ENCODE measurements at places on chromosomes 1 and 21.

DNA sequence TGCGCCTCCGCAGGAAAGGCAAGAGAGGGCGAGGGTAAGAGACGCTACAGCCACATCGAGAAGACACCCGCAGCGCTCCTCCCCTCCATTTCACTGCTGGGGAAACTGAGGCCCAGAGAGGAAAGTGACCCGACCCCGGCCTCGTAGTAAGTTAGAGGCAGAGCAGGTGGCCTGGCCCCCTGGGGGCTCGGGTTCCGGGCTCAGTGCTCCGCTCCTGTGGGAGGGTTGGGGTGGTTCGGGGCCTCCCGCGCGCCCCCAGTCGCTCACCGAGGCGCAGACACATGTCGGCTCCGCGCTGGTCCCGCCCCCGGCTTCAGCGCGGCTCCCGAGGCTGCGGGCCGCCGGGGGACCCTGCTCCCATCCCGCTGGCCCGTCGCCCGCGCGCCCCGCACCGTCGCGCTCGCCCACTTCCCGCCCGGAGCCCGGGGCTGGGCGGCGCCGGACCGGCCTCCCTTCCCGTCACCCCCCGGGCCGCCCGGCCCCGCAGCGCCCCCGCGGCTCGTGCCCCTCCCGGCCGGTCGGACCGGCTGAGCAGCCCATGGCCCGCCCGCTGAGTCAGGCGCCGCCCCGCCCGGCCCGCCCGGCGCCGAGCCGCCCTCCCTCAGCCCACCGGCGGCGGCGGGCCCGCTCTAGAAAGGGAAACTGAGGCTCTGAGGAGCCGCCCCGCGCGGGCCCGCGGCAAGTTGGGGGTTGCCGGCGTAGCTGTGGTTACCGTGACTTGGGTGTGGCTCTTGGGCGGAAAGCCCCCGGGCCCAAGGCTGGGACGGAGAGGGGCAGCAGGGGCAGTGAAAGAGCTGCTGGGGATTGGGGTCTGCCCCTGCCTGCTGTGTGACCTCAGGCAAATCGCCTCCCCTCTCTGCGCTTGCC is at the start of gene TMEM54:
TMEM54 (minus strand) TSS at position 434 of the 867 bp plus-strand sequence; CDS start at position 283, 151 bp downstream.
- DNase-seq = peak; percentile 21

DNA sequence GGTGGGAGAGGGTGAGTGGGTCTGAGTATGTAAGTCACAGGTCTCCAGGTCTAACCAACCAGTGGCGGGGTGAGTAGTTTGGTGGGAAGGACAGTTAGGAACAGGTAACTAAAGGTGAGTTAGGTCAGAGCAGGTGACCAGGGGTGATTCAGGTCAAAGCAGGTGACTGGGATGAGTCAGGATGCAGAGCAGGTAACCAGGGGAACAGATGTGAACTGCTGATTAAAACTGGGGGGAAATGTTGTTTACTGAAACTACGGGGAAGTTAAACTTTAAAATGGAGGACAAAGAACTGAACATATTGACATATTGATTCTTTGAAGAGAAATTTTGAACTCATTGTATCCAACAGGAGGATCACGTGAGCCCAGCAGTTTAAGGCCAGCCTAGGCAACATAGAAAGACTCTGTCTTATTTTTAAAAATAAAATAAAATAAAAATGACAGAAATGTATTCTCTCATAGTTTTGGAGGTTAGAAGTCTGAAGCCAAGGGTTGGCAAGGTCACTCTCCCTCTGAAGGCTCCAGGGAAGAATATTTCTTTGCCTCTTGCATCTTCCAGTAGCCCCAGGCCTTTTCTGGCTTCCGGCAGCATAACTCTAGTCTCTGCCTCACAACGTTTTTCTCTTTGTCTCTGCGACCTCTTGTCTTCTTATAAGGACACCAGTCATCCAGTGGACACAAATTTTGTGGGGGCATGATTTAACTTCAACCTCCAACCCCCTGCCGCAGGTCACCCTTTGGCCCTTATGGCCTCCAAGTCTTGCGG is 64.3 kb upstream of the TINAGL1 start:
- DNase-seq = no peak

DNA sequence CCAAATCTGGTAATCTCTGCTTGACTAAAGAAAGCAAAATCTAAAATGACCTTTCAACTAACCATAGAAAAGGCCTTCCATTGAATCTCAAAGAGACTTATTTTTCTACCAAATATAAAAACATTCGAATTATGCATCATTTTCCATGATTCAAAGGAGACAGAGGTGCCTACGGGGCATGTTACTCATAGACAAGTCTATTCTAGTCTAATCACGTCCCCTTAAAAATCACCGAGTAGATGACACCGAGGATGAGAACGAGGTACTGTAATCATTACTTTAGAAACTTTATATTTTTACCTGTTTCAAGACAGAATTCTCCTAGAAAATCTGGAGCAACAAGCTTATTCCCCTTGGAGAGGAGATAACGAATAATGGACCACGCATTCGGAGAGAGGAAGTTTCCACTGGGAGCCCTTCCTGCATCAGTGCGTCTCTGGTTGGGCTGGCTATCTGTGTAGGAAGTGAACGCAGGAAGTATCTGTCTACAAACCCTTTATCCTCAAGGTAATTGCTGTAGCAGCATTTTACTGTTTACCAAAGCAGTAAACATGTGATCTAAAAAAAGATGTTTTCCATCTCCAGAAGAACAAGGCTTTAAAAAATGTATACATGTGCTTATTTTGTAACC is 9.5 kb downstream of the ERG start:
- DNase-seq = no peak

DNA sequence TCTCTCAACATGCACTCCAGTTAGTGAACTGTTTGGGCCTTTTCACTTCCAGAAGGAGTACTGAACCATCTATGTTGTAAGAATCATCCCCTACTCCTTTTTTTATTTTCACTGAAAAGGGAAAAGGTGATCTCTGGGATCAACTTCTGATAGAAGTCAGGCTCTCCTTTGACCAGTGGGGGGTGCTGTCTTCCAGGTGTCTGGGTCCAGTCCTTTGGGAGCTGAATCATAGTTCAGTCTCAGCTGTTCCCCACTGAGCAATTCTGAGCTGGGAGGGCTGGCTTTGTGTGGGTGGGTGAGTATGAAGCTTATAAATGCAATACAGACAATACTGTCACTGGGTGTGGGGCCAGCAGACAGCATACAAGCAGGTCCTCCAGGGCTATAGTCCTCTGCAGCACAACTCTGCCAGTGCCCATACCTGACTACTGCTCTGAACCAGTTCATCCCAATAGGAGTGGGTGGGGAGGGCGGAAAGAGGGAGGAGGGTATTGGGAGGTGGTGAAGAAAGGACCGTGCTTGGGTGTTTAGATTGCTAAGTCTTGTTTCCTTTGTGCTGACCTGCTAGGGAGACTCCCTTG is 12.5 kb upstream of the SARS1 start:
- DNase-seq = peak; percentile 53

GRCh38 chr1:233635765-233636502 is 22.0 kb downstream of the KCNK1 start:
- DNase-seq = no peak

- DNase-seq = peak; percentile 76
These were observed 383.8 kb downstream of the LMO4 start for GRCh38 chr1:87712261-87713010.

DNA sequence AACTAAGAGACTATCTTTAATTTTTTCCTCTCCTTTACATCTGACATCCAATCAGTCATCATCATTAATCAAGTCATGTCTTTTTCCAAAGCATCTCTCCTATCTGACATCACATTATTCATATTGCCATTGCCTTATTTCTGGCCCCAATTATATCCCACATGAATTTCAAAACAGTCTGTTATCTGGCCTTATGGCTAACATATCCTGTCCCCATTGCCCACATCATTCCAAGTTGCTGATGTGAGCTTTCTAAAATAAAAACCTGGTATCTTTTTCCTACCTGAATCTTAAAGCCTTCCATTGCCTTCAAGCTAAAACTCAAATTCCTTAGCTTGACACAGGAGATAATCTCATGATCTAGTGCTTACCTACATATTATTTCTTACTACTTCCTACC is 283.9 kb downstream of the LRRC40 start:
- DNase-seq = no peak

- no peak for DNase-seq
These were observed 23.9 kb downstream of the PCNT start for GRCh38 chr21:46347791-46348381.

GRCh38 chr21:16796776-16797175 is 716.1 kb upstream of the CXADR start:
- DNase-seq = no peak

GRCh38 chr1:161088587-161089110 is 709 bp downstream of the NECTIN4 start:
- DNase-seq = peak; percentile 25

- no peak for DNase-seq
These were observed 24.4 kb downstream of the FAAP20 start for GRCh38 chr1:2170211-2170610.

DNA sequence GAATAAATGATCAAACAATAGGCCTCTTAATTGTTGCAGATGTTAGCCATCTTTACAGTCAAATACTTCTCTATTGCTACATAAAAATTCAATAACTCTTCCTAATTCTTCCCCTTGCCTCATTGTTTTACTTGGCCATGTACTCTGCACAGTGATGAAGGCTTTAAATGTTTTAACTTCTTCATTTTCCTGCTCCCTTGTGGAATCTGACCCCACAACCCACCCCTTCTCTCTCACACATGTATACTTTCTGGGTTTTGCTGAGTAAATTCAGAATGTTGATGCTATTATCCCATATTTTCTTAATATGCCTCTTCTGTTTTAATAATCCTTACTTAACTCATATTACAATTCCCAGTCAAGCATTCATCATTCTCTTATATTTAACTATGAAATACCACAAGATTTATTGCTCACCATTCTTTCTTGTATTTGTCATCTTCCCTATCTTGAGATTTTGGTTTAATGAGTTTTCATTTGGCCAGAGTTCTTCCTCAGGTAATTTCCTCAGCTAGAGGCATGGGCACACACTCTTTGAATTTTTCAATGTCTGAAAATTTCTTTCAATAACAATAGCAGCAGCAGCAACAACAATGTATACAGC is 327.8 kb upstream of the USP24 start:
- peak; percentile 61 for DNase-seq

DNA sequence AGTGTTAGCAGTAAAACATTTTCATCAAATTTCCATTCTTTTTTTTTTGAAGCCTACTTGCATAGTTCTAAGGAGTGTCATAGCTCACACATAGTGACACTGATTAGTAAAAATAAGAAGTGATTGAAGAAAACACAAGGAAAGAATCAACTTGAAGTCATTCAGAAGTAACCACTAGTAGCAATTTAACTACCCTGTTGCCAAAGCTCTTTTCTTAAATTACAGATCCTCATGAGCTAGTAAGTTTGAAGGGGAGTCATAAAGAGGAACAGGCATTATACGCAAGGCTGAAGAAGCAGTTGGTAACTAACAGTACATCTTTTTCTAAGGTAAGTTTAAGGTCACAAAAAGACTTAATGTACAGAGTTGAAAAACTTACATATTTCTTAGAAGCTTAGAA is 332.2 kb downstream of the CHRM3 start:
- no peak for DNase-seq

Measured in RCC 7860 (cell line).